BE2C (cell line): ENCODE measurements at places on chromosomes 1 and 21.

GRCh38 chr1:151494741-151495281 lies 16.4 kb upstream of the CGN start:
- DNase-seq, result no peak

DNA sequence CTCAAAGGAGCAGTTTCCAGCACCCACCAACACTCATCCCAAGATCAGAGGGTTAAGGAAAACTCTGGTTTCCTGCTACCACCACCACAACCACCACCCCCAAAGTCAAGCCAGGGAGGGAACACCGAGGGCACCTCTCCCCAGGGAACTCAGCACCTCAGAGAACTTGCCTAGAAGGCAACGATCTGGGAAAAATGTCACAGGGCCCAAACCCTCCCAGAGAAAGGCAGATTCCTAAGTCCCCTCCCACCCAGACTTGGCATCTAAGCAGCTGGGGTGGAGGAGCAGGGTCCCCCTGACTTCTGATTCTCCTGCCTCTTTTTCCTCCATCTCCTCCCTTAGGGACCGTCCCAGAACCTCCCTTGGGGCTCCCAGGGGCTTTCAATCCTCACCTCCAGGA lies 10.6 kb downstream of the KANK4 start:
- DNase-seq, result no peak

DNA sequence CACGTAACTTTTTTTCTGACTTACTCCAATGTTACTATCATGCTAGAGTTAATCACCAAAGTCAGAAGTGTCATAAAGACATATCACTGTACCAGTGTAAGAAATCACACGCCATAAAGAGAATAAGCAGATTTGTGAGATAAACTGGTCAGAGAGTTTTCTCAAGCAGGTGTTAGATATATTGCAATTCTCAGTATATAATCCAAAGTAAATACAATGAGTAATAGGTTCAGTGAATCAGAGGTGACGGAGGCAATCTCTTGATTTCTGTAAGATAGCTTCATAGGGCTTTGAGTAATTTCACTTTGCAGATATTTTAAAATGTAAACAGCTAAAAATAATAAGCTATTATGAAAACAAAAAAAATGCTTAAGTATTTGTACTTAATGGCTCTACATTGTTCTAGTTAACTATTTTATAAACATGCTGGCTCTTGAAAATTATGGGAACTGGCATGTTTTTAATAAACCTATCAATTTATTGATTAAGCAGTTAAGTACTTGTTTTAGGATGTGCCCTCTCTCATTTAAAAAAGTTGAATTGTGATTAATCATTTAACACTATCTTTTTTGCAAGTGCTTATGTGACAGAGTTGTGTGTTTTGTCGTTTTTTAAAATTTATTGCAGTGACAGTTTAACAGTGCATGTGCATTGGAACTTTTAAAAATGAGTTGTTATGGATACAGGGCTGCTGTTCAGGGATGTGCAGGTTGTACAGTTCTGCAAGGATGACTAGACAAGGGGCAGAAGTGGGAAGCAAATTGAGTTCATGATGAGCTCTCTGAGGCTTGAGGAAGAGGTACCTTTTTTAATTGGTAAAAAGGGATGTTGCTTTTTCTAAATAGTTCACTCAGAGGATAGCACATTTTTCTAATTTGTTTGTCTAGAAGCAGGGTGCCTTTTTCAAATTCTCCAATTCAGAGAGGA lies 119.1 kb downstream of the USP25 start:
- DNase-seq, result no peak

DNA sequence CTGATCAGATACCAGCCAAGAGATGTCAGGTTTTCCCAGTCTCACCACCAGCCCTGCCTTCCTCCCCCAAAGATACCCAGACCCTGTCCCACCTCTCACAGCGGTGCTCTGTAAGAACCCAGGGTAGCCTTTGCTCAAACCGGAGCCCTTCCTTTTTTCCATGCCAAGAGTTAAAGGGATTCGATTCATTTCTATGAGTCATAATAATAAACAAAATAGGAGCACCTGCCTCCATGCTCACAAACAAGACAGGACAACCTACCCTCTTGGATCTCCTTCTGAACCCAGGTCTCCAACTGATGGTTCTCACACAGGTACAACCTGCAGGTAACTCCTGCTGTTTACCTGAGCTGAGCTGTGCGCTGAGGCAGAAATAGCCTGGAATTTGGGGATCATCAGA lies 5.9 kb upstream of the ATP1A2 start:
- DNase-seq, result no peak

DNA sequence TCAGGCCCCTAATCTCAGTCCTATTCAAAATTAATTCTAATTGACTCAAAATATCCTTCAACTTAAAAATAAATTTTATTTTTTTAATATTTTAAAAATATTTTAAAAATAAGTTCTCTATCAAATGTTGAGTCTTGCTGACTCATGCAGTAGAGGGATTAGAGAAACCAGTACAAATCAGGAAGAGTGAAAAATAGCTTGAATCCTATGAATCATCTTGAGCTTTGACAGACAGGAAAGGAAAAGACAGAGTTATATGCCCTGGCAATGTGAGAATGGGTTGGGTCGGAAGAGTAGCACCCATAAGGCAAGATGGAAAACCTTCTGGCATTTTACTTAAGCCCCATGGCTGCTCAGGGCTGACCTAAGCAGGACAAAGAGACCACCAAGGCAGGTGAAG lies 346.6 kb upstream of the RUNX1 start:
- DNase-seq, result no peak

GRCh38 chr1:26156285-26157038 lies 2.4 kb upstream of the FAM110D start:
- DNase-seq, result peak; percentile 51

DNA sequence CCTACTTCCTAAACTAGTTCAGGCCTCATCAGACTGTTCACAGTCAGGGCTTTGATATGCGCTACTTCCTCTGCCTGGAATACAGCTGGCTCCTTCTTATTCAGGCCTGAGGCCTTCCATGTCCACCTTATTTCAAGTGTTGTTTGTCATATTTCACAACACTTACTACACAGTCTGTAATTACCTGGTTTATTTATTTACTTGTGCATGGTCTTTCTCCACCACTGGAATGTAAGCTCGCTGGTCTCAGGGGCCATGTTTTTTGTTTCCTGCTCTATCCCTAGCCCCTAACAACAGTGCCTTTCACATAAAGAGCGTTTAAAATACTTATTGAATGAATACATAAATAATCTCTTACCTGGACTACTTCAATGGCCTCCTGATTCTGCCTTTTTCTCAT lies 4.6 kb upstream of the SRSF4 start:
- DNase-seq, result no peak

- DNase-seq, result no peak
Observed at GRCh38 chr1:242854466-242854865, 330.0 kb upstream of the PLD5 start.

DNA sequence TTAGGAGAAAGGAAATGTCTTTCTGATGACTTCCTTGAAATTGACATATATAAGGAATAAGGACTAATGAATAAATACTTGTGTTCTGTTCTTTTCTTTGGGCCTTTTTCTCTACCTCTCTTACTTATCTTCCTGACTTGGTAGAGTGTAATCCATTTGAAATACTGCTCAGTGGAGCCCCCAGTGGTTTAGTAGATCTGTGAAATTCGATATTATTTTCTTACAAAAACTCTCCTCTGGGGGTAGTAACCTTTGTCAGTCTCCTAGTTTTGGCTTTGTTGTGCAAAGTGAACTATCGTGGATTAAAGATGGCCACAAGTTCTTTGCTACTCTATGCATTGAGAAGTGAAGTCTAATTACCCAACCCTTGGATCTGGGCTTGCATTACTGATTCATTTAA lies 48.8 kb downstream of the DUSP10 start:
- no peak for DNase-seq

DNA sequence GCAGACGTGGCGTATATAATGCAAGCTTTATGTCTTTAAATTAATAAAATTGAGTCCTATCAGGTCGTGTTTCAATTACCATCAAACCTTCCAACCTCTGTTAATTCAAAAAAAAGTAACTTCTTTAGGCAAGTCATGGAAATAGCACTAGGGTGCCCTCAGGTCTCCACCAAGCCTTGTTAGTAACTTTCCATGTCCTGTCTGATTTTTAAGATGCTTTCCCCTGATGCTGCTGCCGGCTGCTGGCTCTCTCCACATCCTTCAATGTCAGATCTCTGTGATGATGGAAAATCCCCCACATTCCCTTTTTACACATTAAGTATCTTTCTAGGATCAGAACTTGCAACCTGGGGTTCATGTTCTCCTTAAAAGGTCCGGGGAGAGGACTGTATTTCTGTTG lies 3.0 kb downstream of the ERG start:
- no peak for DNase-seq

- DNase-seq, result no peak
Observed at GRCh38 chr1:244154508-244154871, 103.4 kb downstream of the ZBTB18 start.

DNA sequence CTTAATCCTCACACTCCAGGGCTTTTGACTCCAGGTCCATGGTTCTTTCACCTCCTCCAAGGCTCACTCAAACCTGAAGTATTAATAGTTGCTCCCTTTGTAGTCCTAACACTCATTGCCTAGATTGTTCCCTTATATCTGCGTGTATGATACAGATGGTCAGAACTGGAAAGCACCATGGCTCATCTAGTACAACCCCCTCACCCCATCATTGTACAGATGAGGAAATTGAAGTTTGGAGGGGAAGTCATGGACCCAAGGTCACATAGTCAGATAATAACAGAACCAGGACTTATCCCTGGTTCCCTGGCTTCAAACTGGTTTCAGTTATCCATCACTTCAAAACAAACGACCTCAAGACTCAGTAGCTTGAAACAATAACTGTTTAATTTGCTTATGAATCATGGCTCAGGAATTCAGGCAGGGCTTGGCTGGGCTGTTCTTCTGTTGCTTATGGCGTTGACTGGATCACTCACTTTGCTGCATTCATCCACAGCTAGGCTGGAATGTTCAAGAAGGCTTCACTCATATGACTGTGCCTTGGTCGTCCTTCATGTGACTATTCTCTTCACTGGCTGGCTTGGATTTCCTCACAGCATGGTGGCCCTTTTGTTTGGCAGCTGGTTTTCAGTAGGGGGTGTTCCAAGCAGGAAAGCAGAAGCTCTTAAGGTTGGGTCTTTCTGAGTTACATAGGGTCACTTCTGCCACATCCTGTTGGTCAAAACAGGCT lies 5.0 kb downstream of the NOS1AP start:
- no peak for DNase-seq

DNA sequence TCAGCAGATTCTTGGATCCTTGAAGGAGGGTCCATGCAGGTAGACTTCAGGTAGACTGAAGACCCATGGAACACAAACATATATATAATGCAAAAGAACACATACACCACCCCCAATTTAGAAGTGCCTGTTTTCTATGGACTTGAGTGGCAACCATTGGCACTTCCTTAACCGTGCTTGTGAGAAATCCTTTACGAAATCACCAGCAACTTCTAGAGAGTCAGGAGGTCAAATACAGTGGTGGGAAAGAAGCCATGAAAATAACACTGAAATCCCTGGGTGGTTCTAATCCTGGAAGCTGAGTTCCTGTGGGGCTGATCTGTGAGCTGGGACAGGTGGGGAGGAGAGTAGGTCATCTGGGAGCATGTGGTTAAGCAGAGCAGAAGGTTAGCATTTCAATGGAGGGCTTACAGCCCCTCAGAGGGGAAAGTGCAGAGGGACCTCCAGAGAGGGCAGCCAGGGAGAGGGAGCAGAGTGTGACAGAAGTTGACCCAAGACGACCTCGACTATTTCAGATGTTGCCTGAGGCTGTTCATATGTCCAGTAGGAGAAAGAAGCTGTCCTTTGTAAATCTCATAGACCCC lies 13.0 kb upstream of the IL10 start:
- DNase-seq, result no peak

- no peak for DNase-seq
Observed at GRCh38 chr1:180182643-180183311, 28.1 kb downstream of the QSOX1 start.

- peak; percentile 29 for DNase-seq
Observed at GRCh38 chr21:45989355-45990048, 7.9 kb downstream of the COL6A1 start.

DNA sequence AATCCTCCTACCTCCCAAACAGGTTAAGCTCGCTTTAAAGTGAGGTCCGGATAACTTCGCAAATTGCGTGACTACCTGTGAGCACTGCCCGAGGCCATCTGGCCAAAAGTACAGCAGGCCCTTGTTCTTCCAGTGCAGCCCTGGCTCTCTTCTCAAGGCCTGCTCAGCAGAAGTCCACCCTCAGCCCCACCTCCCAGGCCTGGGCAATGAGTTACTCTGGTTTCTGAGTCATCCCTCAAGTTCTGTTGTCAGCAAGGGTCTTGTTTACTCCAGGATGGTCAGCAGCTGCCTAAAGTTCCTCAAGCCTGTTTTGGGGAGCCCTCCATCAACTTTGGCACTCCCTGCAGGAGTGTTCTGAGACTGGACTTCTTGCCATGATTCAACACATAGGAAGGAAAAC lies 101.7 kb downstream of the BCAR3 start:
- no peak for DNase-seq

DNA sequence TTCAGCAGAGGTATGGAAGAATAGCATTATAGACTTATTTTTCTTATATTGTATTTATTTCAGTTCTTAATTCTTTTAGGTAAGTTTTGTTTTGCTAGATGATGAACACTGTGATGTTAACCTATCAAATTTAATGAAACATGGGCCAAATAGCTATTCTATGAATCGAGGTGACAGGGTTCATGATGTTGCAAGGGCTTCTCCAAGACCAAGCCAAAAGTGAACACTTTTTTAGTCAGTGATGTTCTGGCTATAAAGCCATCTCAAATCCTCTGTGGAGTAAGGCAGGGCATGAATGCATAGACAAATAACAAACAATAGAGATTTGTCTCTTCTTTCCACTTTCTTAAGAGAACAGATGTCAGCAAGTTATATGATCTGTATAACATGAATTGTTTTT lies 26.7 kb downstream of the C1orf146 start:
- DNase-seq, result no peak

GRCh38 chr21:37619464-37619974 lies 252.9 kb downstream of the DYRK1A start:
- DNase-seq, result no peak

- DNase-seq, result no peak
Observed at GRCh38 chr1:61753998-61754508, 11.8 kb downstream of the PATJ start.

DNA sequence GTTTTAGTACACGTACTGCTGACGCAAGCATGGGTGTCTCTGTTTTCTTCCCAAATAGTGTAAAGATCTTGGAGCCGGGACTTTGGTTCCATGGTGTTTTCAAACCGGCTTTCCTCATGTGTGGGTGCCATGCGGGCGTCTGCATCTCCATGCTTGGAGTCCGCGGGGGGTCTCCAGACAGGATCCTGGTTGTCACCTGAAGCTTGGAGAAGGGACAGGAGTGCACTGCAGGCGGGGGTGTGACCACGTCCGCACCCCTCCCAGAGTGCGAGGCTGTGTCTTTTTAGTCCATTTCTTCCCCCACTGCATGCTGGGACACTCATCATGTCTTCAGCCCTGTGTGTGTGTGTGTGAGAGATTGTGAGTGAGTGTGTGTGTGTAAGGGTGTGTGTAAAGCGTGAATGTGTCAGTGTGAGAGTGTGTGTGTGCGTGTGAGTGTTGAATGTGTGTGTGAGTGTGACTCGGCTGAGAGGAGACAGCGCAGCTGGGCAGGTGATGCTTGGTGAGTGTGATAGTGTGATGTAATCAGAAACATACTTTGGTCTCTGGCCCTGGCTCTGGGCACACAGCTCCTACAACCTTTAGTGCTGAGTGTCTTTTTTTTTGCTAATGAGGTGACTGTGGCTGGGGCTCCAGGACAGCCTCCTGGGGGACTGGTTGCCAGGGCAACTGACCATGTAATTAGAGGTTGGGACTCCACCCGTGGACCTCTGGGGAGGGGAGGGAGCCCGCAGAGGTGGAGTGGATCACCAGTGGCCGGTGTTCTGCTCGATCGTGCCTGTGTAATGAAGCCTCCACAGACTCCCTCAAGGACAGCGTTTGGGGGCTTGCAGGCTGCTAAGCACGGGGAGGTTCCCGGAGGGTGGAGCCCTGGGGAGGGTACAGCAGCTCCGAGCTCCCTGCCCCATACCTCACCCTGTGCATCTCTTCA lies 55.1 kb downstream of the AGPAT3 start:
- peak; percentile 29 for DNase-seq
